ENCODE measurements at places on chromosomes 3 and 15. TPM values are rescaled to one million over a fixed set of nuclear protein-coding genes. Genes with fewer than 3 reads are reported as not detected.

NANOGP8 gene
- total RNA-seq = not detected

ERC2 gene
- total RNA-seq = 1.5 TPM

IL17RB gene
- not detected for total RNA-seq

CNTN3 gene
- total RNA-seq = not detected

GOLGA8N gene
- total RNA-seq = 0.60 TPM

RSRC1 gene
- 26.8 TPM for total RNA-seq

A4GNT gene
- not detected for total RNA-seq

SLC28A1 gene
- not detected for total RNA-seq

GHSR gene
- total RNA-seq = not detected

SATB1 gene
- total RNA-seq = 4.2 TPM

FAM81A gene
- not detected for total RNA-seq

RBP2 gene
- total RNA-seq = not detected

MYO1E gene
- 19.2 TPM for total RNA-seq

DCLK3 gene
- total RNA-seq = not detected

TM4SF1 gene
- 1,181 TPM for total RNA-seq

BSN gene
- under 0.01 TPM for total RNA-seq

DNA sequence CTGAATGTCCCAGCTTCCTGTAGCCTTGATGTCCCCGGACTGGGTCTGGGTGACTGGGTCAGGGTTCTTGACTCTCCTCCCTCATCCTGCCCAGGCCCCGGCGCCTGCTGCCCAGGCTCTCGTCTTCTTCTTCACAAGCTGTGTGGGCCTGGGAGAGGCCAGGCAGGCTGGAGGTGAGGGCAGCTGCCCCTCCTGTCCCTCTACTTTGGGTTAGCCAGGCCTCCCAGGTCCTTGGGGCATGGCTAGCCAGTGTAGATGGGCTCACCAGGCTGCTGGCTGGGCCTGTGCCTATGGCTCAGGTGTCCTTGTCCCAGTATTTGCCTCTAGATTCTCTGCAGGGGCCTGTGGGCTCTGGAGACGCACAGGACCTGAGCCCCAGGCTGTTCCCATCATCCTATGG is 31.8 kb downstream of the TKT start:
- no peak for DNase-seq

DNA sequence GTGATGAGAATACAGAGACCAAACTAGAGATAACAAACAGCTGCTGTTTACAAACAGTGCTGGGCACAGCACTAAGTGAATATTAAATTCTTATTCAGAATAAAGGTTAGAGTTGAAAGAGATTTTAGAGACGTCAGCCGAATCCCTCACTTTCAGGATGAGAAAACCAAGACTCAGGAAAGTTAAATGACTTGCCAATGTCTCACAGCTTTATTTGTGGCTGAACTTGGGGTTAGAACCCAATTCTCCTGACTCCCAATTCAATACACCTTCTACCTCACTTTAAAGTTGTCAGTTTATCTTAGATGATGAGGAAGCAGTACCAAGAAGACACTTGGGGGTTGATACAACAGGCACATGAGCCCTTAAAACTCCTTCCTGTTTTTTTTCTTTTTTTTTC is 180.9 kb downstream of the GAP43 start:
- DNase-seq = no peak

- DNase-seq = no peak
These were observed 10.8 kb upstream of the RASA2 start for GRCh38 chr3:141476033-141476432.

DNA sequence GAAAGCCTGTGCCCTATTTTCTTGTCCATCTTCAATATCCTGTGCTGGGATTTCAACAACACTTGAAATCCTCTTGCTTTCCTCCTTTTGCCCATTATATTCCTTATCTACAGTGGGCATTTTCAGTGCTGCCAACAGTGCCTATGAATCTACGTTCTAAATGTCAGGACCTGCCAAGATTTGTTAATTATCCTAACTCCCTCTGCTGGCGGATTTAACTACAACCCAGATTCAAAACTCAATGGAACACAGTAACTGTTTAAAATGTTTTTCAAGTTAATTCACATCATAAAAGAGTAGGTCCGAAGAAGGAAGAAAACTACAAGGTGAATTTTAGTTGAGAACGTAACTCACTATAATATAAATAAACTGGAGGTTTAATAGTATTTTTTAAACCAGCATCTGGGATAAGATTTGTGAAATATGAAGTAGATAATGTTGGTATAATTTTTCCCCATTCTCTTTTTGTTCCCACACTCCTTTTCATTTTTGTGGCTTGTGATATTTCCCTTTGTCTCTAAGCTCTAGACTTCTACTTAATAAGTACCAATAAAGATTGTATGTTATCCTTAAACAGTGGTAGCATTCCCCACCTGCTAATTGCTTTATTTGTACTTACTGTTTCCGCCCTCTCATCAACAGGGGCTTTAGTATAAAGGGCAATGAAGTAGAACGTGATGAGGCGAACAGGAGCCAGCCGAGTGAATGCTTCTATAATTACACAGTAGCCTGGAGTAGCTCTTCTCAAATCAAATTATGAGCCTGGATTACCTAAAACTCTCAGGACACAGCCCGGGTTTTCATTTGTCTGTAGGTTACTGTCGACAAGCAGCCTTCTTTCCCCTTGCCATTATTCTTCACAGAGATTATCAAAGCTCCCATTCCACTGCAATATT is 302.5 kb upstream of the ATP11B start:
- DNase-seq = peak; percentile 25

- DNase-seq = no peak
These were observed 116.7 kb downstream of the ADAM10 start for GRCh38 chr15:58632789-58633188.

DNA sequence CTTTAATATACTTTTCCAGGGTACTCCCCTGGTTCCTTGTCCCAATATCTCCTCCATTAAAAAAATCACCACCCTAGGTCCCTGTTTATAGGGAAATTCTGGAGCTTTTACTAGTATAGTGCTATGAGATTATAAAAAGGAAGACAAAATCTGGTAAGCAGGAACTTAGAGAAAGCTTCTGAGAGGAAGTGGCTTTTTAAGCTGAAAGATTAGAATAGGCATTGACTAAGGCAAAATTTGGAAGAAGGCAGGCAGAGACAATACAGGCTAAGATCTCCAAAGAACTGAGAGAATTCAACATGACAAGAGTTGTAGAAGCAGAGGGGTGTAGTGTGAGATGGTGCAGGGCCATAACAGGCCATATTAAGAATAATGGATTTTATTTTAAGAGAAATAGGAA is 25.8 kb downstream of the SGO1 start:
- no peak for DNase-seq

GRCh38 chr15:39304201-39304841 is 276.6 kb upstream of the THBS1 start:
- DNase-seq = no peak

DNA sequence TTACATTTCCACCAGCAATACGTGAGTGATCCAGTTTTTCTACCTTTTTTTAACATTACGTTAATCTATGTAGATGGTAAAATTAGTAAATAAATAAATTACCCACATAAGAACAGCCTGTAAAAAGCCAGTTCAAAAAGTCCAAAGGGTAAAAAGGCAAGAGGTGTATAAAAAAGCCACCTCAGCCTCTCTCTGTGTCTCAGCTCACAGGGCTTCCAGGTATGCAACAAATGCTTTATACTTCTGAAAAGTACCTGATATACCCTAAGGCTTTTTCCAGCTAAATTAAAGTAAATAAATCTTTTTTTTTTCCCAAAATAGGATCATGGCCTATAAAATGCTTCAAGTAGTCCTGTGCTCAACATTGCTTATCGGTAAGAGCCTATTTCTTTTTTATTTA is at the start of gene C3orf85:
Gene C3orf85 (plus strand): TSS at position 197 of the 400 bp plus-strand sequence. CDS start 129 bp downstream, at position 326.
- DNase-seq = no peak

GRCh38 chr3:68287101-68287500 is 632.7 kb upstream of the SUCLG2 start:
- no peak for DNase-seq

DNA sequence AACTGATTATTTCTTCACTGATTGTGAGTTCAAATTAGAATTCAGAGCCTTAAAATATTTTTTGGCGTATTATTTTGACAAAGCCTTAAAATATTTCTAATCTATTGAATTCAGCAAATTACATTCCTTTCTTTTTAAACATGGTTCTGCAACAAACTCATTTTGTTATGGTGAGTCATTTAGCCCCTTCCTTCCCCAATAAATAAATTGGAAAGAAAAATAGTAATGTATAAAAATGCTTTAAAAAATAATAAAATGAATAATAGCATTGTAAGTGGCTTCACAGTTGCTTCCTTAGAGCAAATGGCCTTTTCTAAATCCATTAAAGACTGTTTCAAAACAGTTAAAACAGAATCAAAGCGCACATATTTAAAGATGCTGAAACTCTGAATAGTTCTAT is 12.1 kb downstream of the CSNK1G1 start:
- peak; percentile 34 for DNase-seq

- DNase-seq = peak; percentile 13
These were observed 160.7 kb downstream of the STAC start for GRCh38 chr3:36540888-36541518.

- no peak for DNase-seq
These were observed 39.2 kb downstream of the DUT start for GRCh38 chr15:48370460-48370859.

GRCh38 chr3:129421988-129422745 is 6.3 kb downstream of the EFCAB12 start:
- DNase-seq = peak; percentile 50

DNA sequence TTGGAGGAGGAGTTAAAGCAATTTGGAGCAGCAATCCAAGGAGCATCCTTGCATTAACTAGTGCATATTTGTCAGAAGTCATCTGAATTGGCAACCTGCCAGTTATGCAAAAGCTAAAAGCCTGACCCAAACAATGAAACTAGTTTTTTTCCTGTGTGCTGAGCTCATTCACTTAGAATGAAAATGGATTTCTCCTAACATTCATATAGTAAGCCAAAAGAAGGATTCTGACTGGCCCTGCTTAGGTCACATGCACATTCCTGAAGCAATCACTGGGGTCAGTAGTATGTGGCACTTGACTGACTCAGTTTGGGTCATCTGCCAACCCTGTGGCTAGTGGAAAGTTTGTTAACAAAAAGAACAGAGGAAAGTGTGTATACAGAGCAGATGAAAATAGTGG is 30.5 kb downstream of the OXSM start:
- peak; percentile 87 for DNase-seq

DNA sequence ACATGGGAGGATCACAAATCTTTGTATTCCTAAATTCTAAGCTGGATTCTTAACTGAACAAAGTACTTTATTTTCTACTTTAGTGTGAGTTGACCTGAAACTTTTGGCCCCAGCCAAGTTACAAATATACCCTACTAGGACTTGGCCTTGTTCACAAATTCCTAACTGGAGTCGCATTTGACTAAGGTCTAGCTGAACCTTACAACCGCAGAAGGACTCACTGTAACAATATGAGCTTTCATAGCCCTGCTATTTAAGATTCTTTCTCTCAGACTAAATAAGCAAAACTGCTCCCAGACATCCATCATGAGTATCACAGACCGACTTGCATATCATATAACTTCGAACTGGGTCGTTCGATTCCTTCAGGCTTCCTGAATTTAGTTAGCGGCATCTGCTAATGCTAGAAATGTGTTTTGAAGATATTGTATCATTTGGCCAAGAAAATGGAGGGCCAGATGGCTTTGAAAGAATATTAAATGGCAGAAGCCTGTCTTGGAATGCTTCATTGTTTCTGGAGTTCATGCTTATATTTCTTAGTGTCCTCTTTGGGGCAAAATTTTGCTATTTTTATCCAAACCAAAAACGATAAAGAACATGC is 28.4 kb upstream of the ADAMTS9 start:
- DNase-seq = no peak

DNA sequence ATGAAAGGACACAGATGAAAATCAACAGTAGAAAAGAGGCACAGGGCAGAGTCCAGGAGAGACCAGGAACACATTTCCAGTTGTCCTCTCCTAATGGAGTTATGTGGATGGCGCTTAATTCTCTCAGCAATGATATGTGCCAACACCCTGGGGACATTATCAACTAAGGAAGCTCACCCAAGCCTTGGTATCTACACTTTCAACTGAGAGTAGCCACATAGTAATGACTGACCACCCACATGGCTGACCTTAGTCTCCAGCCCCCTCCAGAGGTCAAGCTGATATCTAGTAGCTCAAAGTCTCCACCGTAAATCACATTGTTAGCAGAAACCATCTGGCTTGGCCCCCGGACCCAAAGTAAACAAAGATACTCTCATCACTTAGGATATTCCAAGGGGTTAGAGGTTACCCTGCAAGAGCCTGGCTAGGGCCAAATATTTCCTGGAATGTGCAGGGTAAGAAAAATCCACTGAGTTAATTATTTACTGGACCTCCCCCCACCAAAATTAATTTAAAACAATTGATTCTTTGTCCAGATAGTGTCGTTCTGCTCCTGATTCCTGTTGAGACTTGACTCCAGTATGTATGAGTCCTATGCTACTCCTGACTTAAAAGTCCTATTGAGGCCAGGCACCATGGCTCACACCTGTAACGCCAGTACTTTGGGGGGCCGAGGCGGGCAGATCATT is 24.8 kb downstream of the GABRR3 start:
- no peak for DNase-seq

- DNase-seq = no peak
These were observed 110.9 kb upstream of the GALNT15 start for GRCh38 chr3:16063603-16064002.

DNA sequence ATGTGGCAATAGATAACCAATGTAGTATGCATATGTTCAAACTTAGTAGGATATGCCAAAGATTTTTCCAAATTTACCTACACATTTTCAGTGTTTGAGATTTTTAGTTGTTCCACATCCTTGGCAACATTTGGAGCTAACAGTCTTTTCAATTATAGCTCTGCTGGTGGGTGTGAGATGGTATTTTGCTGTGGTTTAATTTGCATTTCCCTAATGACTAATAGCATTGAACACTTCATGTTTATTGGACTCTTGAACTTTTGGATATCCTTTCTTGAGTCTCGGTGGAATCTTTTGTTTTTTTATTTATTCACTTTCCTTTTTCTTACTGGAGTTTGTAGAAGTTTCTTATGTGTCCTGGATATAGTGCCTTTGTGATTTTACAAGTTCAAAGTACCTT is 11.0 kb upstream of the ILDR1 start:
- no peak for DNase-seq

DNA sequence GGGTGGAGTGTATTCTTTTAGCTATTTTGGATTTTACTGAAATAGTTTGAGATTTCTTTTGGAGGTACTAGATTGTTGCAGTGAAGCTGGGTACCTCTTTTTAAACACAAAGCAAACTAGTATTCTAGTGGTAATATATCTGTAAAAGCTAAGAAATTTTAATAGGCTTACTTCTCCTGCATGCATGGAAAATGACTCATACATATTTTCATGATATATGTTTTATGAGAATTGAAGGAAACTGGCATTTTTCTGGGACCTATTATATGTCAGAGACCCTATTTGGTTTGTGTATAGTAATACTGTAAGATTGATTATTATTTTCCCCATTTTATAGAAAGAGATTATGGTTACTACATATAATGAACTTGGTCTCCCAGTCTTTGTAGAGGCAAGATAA is 851.0 kb downstream of the DIPK2A start:
- DNase-seq = no peak

GRCh38 chr3:22666736-22667135 is 536.4 kb upstream of the UBE2E2 start:
- DNase-seq = no peak

DNA sequence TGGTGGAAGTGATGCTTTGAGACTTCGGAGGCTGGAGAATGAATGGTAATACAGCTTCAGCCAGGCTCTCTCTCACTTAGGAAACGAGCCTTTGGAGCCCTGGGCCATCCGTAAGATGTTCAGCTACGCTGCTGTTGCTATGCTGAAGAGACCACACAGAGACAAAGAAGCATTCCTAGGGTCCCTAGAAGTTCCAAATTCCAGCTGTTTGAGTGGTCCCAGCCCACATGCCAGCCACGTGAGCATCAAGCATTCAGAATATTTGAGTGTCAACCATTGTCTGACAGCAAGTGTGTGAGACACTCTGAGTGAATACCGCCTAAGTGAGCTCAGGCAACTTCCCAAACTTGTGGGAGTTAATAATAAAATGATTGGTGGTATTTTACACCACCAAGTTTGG is 212.9 kb downstream of the CD47 start:
- DNase-seq = no peak

Measured in lung microvascular endothelial cell (primary cell).